ENCODE measurements at places on chromosomes 2 and 18.

- DNase-seq, result no peak
Observed at GRCh38 chr2:128729051-128729450, 410.4 kb upstream of the HS6ST1 start.

- DNase-seq, result no peak
Observed at GRCh38 chr18:54873884-54874255, 45.6 kb downstream of the RAB27B start.

DNA sequence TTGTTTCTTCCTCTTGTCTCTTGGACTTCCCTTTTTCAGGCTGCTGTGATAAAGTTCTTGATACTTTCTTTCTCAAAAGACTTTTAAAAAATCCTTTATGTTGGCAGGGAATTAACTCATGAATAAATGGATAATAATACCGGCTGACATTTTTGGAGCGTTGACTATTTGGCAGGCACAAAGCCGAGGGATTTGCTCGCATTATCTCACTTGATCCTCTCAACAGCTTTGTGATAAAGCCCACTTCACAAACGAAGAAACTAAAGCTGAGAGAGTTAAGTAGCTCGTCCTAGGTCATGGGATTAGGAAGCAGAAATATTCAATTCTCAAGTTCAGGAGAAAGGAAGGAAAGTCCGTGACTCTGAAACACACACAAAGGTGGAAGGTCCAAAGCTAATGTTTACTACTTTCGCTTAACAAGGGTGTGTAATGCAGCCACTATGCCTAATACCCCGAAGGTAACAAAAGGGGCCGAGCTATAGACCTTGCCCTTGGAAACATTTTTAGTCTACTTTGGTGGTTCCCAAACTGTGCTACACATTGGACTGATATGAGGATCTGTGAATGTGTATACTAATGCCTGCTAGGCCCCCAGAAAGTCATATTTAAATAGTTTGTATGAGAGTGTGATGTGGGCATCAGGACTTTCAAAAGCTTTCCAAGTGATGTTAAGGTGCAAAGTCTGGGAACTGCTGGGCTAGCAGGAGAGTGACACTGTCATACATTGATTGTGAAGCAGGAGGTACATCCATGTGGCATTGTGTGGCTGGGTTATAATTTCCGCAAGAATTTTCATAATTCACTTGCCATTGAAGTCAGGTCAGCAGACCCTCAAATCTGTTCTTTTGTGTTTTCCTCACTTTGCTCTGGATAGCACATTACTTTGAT is 508.4 kb downstream of the PLCL1 start:
- DNase-seq, result no peak

GRCh38 chr2:177262092-177262491 is 2.4 kb downstream of the NFE2L2 start:
- no peak for DNase-seq

DNA sequence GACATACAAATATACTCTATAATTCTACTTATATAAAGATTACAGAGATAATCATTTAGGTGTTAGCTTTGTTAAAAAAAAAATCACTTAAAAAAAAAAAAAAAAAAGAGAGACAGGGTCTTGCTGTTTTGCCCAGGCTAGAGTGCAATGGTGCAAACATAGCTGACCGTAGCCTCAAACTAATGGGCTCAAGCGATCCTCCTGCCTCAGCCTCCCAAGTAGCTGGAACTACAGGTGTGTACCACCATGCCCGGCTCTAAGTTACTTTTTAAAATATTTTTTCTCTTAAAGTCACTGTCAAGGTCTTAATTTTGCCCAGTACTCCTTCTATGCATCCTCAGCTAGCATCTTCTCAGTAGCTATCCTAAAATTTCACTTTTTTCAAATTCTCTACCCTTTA is 77.2 kb upstream of the SLC25A52 start:
- DNase-seq, result no peak

DNA sequence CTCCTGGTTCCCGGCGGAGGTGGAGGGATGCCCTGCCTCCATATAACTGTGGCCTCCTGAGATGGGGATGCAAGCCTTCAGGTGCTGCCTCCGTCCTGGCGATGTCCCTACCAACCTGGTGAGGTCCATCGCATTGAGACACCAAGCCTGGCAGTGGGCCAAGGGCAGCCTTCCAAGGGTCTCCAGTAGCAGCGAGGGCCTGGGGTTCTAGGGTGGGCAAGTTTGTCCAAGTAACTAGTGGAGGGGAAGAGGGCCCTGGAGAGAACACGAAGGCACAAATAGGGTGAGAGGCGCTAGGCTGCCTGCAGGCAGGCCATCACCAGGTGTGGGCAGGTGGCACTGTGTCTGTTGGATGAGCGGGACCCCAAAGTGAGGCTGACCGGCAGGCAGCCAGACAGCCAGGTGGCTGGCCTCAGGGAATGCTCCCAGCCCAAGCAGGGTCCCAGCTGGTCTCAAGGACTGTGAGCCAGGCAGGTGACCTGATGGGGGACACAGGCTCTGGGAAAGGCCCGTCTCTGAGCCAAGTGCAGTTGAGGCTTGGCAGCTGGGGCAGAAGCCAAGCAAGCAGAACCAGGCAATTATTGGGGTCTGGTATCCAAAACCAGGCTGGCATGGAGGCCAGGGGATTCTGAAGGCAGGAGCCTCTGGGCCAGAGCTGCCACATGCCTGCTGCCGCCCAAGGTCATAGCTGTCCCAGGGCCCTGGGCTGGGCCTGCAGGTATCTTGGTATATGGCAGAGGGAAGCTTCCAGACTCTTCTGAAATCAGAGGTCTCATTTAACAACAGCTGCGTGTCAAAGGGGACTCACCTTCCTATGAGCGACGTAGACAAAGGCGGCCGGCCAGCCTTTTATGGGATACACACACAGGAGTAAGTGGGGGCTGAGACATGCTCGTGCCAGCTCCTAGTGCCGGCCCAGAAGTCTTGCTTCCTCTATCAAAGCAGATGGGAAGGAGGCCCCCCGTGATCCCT is 23.4 kb downstream of the RAMP1 start:
- DNase-seq, result no peak

DNA sequence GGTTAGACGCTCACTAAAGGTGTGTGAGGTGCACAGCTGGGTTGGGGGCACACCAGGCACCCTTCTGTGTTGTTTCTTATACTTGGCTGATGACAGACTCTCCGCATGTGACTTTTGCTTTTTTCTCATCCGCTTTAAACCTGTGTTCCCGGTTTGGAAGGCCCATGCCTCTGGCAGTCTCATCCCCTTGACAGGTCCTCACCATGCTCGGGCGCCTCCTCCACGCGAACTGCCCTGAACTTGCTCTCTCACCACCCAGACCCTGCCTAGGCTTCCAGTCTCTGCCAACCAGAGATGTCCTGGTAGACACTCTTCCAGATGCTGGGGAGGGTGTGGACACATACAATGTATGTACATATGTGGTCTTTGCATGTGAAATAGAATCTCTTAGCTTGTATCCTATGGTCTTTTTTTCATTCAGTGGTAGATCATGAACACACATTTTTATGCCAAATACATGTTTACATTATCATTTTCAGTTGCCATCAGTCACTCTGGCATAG is 79.8 kb downstream of the LIMS1 start:
- no peak for DNase-seq

- DNase-seq, result no peak
Observed at GRCh38 chr2:181022652-181023051, 42.2 kb downstream of the UBE2E3 start.

DNA sequence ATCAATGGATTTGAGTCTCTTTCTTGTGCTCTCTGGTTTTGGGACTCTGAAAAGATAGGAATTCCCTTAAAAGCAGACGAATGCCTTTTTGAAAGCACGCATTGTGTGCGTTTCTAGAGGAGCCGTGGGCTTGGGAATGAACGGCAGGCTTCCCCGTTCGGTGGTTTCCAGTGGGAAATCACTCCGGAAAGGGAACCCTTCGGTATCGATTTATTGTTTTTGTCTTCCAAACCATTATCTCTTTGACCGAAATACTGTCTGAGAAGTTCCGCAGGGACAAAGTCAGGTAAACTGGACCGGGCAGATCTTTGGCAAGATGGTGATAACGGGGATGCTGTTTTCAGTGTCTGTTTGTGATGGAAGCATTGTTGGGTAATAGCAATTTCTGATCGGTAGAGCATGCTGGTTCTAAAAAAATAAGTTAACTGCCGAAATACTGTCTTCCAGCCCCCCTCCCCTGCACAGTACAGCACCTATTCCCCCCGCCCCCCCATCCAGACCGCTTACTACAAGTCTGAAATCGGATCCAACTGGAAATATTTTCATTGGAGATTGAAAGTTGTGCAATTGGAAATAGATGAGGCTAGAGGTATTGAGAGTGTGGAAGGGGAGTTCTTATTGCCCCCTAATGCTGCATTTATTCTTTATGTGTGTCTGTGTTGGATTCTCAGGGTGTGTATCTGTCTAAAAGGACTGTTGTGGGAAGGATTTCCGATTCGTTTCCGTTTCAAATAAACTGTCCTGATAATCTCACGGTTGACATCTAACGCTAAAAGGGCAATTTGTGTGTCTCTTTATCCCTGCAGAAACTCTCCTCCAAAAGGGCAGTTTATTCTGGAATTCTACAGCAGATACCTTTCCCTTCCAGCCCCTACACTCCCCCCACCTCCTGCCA is 635 bp downstream of the SETBP1 start:
- no peak for DNase-seq

GRCh38 chr18:41371156-41372045 is 583.6 kb upstream of the PIK3C3 start:
- DNase-seq, result peak; percentile 28

- DNase-seq, result no peak
Observed at GRCh38 chr2:49933711-49934110, 779.4 kb upstream of the FSHR start.

- DNase-seq, result no peak
Observed at GRCh38 chr2:21256006-21256405, 132.2 kb downstream of the TDRD15 start.

DNA sequence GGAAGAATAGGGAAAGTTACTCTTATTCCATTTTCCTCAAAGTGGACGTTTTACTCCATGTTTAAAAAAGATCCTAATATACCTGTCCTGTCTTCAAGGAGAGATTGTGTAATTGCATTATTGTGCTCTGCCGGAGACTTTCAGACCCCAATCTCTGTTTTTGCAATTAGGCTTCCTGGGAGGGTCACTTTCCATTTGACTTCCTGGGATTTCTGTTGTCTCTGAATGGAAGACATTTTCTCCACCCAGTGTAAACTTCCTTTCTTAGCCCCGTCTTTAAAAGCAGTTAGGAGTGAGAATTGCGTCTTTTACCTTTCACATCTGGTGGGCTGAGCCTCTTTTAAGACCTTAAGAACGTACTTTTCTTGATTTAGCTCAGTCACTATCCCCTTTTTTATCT is 63.0 kb downstream of the ZNF532 start:
- DNase-seq, result no peak

DNA sequence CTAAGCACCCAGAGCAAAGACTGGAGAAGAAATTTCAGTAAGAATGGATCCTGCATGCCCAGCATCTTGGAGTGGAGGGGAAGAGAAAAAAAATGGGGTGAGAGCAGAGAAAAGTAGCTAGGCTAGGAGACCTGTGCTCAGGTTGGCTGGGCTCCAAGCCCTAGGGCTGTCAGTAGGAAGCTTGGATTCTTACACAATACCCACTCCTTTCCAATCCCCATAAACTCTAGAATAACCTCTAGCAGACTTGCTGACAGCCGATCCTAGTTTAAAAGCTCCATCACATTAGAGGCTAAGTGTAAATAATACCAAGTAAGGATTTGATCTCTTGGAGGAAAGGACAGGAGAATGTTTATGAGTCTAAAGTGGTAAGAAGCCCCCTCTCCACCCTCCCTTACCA is 46.2 kb upstream of the NABP1 start:
- DNase-seq, result peak; percentile 74

- no peak for DNase-seq
Observed at GRCh38 chr18:62033207-62033606, 140.4 kb upstream of the RNF152 start.

DNA sequence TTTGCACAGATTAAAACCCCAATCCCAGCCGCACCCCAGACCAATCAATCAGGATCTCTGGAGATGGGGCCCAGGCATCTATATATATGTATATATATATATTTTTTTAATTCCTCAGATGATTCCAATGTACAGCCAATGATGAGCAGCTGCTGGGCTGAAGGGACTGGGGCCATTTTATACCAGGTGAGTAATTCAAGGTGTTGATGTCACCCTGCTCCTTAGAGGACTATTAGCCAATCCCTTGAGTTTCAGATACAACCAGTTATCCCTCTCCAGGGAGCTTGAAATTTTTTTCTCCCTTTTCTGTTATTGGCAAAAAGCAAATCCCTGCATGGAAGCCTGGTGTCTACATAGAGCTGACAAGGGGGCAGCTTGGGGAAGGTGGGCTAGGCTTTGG is 59.8 kb downstream of the MCFD2 start:
- DNase-seq, result no peak

Data from ELR (cell line).